ENCODE measurements at places on chromosomes 5 and 9.

GRCh38 chr9:101337237-101337636, 47.6 kb downstream of the BAAT start:
- DNase-seq = no peak

GRCh38 chr5:138946241-138946623, 71.1 kb upstream of the LRRTM2 start:
- DNase-seq = no peak

DNA sequence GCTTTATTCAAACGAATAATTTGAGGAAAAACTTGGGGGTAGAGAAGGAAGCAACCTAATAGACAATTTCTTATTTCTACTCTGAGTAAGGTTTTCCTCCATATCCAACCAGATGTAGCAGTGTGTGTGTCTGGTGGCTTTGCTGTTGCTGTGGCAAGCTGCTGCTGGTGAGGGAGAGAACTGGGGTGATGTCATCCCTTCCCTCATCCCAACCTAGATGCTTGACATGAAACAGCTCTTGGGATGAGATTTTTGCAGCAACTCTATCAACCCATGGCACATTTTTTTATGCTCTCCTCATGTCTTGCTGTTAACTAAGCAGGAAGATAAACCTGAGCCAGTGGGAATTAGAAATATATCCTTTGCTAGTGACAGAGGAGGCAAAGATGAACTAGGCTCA, 135.8 kb downstream of the PCSK1 start:
- no peak for DNase-seq

- no peak for DNase-seq
Measured at GRCh38 chr5:127513408-127513970, 4.0 kb upstream of the PRRC1 start.

DNA sequence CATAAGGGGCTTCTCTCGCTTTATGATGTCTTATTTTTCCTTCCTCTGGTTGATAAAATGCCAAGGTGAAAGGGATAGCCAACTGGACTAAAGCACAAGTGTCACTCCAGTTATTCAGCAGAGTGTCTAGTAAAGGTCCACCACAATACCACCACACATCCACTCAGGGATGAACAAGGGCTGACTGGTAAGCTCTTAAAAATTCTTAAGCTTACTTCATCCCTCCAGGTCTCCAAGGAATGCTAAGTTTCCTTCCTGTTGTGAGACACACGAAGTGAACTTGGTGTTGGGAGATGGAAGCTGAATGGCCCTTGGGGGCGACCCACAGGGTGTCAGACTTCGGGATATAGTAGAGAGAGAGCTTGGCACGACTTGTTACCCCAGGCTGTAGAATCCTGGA, 3.2 kb upstream of the HMGCS1 start:
- DNase-seq = no peak

- no peak for DNase-seq
Measured at GRCh38 chr9:312596-313320, 98.1 kb downstream of the DOCK8 start.

- DNase-seq = no peak
Measured at GRCh38 chr9:36426348-36426747, 26.3 kb upstream of the RNF38 start.

DNA sequence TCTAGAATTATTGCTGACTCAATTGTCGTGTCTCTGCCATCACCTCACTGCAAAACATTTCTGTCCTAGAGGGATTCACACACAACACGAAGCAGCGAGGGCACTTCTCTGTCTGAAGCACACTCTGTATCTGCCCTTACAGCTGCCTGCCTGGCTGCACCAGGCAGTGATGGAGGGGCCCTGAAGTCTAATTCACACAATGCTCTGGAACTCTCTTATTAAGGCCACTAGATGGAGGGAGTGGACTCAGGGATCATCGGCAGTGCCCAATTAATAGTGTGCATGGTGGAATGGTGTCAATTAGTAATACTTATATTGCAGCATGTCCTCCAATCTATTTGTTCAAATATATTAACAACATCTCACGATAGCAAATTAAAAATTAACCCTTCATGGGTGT, 157.5 kb upstream of the MAP1B start:
- no peak for DNase-seq

- DNase-seq = no peak
Measured at GRCh38 chr5:39521098-39521860, 96.5 kb upstream of the DAB2 start.

Measured in activated T-cell treated with anti-CD3 and anti-CD28 coated beads for 24 hours (primary cell).